ENCODE measurements at places on chromosomes 4 and X.

GRCh38 chr4:13865871-13866669 lies 238.5 kb upstream of the BOD1L1 start:
- no peak for DNase-seq

GRCh38 chrX:12411831-12412230 lies 273.6 kb downstream of the FRMPD4 start:
- no peak for DNase-seq

- no peak for DNase-seq
These were observed 358.4 kb upstream of the EPHA5 start for GRCh38 chr4:66028668-66029067.

DNA sequence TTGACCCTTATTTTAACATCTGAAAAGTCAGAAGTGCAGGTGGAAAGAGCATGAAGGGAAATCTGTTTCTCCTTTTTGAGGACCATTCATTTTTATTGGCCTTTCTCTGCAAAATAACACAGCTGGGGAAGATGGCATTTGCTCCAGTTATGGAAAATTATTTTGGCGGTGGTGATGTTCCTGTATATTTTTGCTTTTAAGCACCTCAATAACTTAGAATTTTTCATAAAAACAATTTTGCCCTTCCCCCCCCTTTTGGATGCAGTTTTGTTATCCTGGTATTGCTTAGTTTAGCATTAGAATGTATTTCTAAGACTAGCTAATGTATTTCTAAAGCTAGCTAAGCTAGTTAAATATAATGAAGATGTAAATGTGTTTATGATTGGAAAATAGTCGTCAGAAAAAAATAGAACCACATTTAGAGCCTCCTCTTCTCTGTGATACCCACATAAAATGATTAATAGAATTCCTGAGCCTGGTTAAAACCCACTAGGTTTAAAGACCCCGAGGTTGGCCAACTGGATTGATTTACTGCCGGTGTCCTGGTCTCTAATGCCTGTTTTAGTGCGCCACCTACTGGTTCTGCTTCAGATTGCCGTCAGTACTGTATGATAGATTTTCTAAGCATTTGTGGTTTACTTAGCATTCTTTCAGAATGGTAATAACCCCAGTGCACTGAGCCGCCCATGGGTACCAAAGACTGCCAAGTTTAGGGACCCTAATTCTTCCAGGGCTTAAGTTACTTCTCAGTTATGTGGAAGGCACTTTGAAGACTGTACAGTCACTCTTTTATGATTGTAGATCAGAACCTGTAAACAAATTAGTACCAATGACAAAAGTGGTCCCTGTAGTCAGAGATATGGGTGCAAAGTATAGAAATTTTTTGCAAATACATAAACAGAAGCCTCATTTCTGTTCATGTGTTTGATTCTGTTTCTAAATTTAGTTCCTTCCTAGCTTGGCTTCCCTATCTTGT lies 11.4 kb downstream of the KLF3 start:
- DNase-seq = no peak

- DNase-seq = no peak
These were observed 1.4 kb upstream of the MSL3 start for GRCh38 chrX:11756354-11757318.

DNA sequence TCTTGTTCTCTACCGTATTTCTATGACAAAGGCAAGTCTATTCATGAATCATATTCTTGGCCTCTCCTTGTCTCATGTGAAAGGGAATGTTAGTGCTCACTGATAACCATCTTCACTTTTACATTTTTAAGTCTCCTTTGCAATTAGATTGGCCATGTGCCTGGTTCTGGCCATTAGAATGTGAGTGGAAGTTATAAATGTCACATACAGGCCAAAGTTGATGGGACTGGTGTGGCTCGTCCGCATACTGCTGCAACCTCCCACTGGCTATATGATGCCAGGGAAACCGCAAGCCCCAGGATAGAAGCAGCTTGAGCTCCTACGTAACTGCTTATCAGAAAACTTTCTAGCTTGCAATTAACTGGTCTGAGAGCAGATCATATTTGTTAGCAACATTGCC lies 86.1 kb downstream of the MAGEC1 start:
- DNase-seq = no peak

DNA sequence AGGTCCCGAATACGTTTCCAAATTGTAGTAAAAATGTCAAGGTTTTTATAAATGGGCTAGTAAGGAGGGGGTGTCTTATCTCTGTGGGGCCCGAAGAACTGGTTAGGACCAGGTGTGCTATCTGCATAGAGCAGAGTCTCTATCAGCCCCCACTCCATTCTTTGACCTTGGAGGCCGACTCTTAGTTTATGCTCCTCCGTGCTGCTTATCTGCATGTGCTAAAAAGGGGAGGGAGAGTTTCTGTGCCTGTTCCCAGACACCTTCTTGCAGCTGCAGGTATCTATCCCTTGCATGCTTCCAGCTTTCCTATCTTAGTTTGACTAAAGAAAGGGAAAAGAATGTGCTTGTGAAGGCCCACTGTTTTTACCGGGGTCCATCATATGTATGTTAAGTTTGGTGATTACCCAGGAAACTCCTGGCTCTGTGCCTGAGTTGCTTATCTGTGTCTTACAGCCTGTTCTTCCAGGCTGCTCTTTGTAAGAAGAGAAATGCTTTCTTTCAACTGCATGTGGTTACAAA lies 28.6 kb upstream of the NAF1 start:
- DNase-seq = no peak

DNA sequence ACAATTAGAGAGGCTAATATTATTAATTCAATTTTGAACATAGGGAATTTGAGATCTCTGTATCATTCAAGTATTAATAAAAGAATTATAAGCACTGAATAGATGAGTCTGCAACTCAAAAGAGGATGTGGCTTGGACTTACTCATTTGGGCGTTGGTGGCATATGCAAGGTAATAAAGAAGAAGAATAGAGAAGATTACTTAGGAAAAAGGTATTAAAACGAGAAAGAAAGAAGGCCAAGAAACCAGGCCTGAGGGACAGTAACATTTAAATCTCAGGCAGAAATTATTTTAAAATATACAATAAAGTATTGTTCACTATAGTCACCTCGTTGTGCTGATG lies 383.0 kb upstream of the INTU start:
- DNase-seq = no peak

Data from Right ventricle myocardium inferior (tissue), 1 donor.